ENCODE measurements at places on chromosomes 4 and X.

GRCh38 chrX:53684415-53685192 is 1.9 kb downstream of the HUWE1 start:
- DNase-seq, result no peak

DNA sequence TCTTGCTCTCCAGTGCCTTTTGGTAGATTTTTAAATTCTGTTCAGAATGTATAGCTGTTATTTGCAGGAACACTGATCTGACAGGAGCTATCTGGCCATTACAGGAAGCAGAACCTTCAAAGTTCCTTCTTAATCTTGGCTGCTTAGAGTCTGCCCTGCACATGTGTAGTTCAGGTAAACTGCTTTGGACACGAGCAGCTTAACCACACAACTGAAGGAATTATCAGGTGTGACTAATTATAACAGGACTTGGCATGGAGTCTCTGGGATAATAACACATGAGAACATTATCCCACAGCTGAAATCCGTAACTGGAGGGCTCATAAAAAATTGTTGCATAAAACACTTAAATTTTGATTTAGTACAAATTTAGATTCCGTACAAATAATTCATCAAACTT is 11.6 kb upstream of the ING2 start:
- DNase-seq, result no peak

DNA sequence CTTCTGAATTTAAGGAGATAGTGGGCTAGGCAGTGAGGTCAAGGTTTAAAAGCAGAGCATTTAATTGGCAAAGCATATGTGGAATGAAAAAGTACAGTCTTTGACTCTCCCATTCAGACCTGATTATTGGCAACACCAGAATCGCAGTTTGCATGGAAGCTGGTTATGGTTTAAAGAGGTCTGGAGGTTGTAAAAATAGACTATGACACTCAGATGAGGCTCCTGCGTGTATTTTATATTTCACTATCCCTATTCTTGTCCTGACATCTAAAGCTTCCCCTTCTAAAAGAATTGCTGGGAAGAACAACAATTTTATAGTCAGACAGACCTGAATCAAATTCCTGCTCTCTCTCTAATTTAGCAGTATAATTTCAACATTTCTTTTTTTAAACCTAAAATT is 302.9 kb downstream of the PCDH7 start:
- DNase-seq, result no peak

GRCh38 chr4:65344278-65344825 is 325.9 kb downstream of the EPHA5 start:
- no peak for DNase-seq

- no peak for DNase-seq
Observed at GRCh38 chrX:109533631-109534030, 3.0 kb upstream of the NXT2 start.

DNA sequence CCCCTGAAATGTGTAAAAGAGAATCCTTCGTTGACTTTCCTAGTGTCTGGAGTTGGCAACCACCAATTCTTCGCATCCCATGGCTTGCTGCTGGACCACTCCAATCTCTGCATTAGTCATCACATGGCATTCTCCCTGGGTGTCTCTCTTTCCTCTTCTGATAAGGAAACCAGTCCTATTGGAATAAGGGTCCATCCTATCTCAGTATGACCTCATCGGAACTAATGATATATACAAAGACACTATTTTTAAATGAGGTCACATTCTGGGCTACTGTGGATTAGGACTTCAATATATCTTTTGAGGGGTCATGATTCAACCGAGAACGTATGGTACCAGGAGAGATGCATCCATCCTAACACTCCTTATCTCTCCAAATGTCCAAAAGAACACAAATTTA is 259.1 kb upstream of the CPEB2 start:
- no peak for DNase-seq

DNA sequence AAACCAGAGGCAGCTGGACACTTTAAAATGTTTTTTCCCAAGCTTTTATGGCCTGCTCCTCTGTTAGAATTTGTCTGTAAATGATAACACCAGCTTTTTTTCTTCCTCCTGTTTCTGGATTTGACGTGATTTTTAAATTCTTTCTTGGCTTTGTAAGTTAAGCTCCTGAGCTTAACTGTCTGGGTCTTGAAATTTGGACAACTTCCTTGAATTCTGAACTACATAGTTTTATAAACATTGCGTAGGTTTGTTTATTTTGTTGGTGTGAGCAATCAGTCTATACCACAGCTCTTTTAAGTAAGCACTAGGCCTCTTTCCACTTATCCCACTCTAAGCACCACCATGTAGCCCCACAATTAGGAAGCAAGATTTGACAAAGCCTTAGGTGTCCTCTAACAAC is 144.4 kb upstream of the GUCY1A1 start:
- no peak for DNase-seq

DNA sequence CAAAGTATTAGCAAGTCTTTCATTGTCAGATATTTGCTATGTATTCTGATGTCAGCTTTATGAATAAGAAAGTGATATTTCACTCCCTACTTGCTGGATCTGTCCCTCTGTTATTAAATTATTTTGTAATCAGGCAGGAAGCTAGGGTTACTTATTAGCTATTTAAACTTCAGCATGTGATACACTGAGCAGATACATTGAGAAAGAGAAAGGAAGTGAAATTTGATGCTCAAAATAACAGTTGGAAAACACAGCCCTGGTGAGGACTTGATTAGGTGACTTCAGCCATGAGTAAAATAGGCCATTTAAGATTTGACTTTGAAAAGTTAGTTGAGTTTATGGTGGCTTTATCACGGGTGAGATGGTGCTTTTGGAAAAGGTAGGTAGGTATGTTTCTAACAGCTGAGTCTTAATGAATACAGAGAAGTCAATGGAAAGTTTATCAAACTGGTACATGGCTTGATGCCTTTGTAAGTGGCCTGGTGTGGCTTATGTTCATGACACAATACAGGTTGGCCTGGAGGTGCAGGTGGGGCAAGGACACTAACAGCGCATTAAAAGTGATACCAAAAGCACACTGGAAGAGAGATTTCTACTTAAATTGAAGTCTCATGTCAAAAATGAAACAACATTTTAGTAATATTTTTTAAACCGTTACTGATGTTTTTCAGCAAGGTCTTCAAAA is 321.2 kb upstream of the SPOCK3 start:
- no peak for DNase-seq

DNA sequence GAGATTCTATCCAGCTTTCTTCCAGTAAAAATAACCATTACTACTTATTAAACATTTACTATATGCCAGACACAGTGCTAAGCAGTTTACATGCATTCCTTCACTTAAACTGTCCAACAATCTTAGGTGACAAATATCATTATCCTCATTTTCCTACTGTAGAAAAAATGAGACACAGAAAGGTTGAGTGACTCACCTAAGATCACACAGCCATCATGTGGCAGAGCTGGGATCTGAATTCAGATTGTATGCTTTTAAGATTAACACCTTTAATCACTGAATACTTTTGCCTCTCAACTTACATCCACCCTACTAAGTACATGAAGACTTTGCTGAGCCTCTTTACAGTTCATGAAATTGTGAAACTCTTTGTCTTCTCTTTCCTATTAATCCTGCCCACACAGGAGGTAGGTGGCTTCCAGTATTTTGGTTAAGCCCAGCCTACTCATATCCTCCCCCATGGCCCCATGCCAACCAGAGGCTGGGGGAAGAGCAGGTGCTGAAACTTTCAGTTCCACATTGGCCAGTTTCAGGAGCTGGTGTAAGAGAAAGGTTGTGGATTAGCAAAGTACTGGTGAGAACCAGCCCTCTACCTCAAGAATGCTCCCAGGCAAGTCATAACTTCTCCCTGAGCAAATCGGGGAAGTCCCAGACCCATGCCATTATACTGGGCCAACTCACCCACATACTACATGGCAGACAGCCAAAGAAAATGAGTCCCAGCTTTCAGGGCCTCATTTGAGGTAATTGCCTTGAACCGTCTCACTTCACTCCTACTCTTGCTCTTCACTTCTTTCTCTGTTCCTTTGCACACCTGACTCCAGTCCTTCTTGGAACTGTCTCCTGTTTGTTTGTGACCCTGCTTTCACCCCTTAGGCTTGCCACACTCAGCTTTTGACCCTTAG is 211.1 kb downstream of the GUCY2F start:
- DNase-seq, result peak; percentile 63

GRCh38 chr4:177403746-177404145 is 38.5 kb downstream of the AGA start:
- no peak for DNase-seq

- no peak for DNase-seq
Observed at GRCh38 chrX:111101580-111101979, 5.6 kb downstream of the PAK3 start.

DNA sequence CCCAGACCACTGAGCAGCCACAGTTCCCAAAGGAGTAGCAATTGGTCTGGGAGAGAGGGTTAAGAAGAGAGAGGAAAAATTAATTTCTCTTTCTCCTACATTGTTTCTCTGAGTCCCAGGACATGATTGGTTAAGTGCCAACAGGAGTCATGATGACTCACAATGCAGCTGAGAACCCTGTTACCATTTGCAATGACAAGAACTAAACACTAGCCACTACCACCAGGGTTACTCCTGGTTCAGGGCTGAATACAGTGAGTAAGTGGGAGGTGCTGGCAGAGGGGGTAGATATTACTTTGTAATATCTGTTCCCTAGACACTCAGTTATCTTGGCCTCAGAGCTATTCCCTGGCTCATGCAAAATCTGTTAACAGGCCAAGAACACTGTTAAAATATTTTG is 18.0 kb downstream of the ETDC start:
- no peak for DNase-seq

GRCh38 chr4:120842031-120842430 is 80.5 kb downstream of the PRDM5 start:
- no peak for DNase-seq

DNA sequence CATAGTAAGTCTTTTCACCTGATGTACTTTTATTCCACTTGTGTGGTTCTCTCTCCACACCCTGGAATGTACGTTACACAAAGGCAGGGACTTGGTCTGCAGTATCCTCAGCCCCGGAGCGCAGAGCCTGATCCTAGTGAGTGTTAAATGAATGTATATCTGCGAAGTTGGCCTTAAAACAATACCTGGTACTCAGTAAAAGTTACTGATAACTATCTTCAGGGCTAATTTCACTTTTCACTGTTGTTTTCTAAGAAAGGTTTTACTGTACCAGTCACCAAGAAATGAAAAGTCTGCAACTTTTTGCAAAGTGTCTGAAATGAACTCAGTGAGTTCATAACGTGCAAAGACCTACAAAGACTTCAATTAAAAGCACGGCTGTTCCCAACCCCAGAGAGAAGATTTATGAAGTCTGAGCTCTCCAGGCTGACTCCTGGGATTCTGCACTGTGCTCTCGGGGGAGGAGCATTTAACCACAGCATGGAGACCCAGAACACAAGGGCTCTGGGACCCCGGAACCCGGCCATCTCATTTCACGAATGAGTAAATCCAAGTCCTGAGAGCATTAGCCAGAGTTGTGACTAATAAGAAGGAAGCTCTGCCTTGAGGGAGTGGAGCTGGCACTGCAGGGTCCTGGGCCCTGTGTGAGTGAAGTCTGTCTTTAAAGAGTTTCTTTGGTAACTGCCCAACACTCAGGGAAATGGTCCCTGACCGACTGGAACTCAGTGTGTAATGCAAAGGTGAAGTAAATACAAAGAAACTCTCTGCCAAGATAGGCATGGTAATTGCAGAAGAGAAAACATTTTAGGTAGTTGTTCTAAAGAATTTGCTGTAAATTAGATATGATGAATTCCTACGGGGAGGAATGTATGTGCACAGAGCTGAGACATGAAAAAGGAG is 165.8 kb downstream of the NSUN7 start:
- DNase-seq, result peak; percentile 24

DNA sequence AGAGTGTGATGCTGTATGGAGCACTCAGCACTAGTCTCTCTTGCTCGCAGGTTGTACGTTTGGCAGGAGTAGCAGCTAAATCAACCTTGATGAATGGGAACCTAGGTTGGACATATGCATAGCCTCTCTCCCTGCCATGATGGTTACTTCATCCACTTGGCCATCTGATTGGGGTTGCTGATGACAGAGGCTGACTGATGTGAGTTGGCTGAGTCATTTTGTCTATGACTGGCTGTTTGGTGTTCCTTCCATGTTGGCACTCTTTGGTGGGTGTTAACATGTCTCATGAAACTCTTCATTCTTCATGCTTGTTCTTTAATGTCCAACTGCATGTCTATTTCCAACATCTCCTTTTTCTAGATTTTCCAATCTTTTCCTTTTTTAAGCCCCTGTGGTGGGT is 31.6 kb upstream of the SPARCL1 start:
- DNase-seq, result peak; percentile 11

GRCh38 chr4:7686070-7686870 is 251.5 kb upstream of the PSAPL1 start:
- DNase-seq, result no peak

- DNase-seq, result no peak
Observed at GRCh38 chrX:13863324-13863723, 46.4 kb upstream of the GPM6B start.

GRCh38 chrX:7462110-7462509 is 314.2 kb upstream of the PUDP start:
- no peak for DNase-seq

DNA sequence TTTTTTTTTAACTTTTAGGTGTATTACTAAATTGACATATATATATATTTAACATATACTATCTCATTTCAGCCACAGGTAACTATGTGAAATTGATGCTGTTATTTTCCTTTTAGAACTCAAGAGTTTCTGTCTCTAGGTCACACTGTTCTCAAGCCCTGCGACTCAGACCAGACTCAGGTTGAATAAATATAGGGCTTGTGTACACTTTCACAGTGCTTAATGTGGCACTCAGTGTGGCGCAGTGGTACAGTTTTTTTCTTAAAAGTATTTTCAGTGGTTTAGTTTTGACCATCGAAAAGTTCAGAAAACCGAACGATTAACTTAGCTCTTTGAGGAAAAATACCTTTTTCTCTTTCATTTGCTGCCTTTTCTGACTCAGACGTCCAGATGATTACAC is 24.7 kb downstream of the PACRGL start:
- no peak for DNase-seq

DNA sequence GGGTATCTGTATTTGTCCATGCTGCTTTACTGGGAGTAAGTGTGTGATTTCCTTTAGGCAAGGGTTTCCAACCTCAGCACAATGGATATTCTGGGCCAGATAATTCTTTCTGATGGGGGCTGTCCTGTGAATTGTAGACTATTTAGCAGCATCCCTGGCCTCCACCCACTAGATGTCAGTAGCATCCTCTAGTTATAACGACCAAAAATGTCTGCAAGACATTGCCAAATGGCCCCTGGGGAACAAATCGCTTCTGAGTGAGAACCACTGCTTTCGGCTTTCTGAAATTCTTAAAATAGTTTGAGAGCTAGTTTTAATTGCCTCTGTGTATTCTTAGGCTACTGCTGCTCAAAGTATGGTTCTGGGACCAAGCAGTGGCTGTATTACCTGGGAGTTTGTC is 81.2 kb upstream of the GPM6B start:
- peak; percentile 1 for DNase-seq

DNA sequence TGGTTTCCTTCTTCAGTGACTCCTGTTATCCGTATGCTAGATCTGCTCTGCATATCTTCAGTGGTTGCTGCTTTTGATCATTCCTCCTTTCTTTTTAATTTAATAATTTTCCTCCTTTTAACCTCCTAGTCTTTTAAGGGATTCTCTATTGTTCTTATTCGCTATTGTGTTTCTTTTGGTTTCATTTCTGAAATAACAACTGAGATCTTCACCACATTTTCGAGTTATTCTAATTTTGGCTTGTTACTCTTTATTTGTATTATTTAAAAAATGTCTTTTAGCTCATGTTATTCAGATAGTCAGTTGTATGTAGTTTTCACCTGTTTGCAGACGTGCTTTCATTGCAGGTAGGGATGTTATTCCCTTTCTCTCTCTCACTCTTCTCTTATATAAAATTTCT is 24.9 kb downstream of the IGFBP7 start:
- DNase-seq, result no peak
